ENCODE measurements at places on chromosomes 12 and 14.

DNA sequence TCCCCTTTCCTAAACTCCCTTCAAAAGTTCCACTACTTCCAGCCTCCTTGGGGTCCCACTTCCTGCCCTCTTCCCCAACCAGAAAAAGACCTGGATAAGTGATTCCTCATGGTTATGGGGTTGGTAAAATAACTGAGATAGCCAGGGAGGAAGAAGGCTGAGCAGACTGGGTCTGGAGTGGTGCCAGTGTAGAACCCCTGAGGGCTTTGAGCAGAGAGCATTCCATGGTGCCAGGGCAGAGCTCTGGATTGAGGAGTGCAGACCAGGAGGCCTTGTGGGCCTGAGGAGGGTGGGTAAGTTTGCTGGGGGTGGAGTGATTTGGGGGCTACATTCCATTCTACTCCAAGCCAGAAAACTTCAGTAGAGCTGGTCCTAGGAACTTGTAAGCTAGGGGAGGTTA, 9.5 kb upstream of the CISTR start:
- no peak for DNase-seq

DNA sequence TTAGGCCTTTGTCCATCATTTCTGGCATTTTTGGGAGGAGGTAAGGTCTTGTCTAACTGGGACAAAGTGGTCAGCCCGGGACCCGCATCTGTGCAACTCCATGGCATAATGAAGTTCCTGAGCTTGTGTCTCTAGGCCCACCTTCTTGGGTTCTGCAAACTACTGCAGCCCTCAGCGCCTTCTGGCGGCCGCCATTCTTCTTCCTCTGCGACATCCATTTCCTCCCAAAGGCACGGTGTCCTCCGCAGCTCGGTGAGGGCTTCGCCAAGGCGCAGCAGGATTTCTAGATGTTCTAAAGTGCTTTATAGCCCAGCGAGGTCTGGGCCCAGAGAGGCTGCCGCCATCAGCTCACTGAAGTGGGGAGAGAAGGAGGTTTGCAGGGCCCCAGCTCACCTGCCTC, 134.4 kb upstream of the OR4E1 start:
- no peak for DNase-seq

DNA sequence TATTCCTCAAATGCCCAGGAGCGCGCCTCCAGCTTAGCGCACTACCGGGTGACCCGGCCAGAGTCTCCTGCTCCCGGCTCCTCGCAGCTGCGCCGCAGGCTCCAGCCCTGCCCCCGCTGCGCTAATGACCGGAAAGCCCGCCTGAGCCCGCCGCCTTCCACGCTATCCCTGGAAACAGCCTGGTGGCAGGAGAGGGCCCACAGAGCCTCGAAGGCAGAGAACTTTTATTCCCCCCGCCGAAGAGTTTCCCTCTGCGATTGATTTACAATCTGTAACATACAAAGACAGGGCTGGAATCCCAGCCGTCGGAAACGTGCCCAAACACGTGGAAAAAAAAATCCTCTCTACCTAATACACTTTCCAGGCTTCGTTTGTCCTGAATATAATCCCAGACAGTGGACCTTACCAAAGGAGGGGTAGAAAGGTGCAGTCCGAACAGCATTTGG, 1.5 kb downstream of the COL2A1 start:
- DNase-seq, result no peak

- DNase-seq, result no peak
Observed at GRCh38 chr12:120767071-120768024, 41.7 kb downstream of the ACADS start.

- no peak for DNase-seq
Observed at GRCh38 chr14:79555429-79555828, 655.9 kb downstream of the DIO2 start.

GRCh38 chr12:25502596-25502995, 50.5 kb downstream of the LMNTD1 start:
- no peak for DNase-seq

DNA sequence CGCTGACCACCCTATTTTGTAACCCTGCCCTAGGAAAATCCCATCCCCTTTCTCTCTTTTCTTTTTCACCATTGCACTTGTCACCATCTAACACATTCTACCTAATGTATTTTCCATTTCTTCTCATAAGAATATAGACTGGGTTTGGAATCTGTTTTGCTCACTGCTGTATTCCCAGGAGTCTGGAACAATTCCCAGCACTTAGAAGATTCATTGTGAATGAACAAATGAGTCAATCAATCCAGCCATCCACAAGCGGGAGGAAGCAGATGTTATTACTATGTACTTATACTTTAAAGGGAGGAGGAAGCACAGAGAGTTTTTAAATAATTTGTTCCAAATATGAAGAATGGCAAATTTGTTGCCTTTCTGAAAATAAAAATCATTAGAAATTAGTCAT, 142.1 kb downstream of the KIF21A start:
- no peak for DNase-seq

- DNase-seq, result peak; percentile 55
Observed at GRCh38 chr14:96501217-96501739, 904 bp upstream of the PAPOLA start.

GRCh38 chr14:63938198-63939005, 85.6 kb downstream of the SYNE2 start:
- no peak for DNase-seq

- no peak for DNase-seq
Observed at GRCh38 chr14:51638071-51638944, 13.4 kb upstream of the FRMD6 start.

DNA sequence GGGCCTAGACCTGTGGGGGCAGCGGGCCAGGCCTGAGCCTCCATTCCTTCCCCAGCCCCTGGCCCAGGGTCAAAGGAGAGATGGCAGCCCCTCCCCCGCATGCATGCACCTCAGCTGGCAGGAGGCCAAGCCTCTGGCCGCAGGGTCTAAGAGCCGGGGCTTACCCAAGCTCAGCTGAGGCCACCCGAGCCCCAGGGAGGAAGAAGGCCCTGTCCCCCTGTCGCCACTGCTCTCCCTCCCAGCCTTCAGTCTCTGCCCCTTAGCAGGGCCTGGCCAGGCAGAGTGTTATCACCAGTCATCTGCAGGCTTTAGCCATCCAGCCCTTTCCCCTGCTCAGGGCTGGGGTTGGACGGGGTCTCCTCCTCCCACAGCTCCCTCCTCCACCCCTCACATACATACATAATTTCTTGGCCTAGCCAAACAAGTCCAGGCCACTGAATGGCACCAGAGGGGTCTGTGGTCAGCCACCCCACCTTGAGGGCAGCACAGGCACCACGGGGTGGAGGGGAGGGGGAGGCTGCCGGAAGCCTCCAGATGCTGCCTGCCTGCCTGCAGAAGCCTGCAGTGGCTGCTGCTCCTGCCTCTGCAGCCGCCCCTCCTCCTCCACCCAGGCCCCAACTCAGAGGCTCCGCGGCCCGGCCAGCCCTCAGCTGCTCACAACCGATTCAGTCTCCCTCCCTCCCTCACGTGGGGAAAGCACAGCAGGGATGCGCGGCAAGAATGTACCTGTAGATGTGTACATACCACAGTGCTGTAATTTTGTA, 22.8 kb downstream of the RAB35 start:
- no peak for DNase-seq

- no peak for DNase-seq
Observed at GRCh38 chr12:96879301-96879700, 27.8 kb upstream of the NEDD1 start.

- DNase-seq, result peak; percentile 70
Observed at GRCh38 chr14:100384819-100385813, 62.0 kb downstream of the SLC25A47 start.

DNA sequence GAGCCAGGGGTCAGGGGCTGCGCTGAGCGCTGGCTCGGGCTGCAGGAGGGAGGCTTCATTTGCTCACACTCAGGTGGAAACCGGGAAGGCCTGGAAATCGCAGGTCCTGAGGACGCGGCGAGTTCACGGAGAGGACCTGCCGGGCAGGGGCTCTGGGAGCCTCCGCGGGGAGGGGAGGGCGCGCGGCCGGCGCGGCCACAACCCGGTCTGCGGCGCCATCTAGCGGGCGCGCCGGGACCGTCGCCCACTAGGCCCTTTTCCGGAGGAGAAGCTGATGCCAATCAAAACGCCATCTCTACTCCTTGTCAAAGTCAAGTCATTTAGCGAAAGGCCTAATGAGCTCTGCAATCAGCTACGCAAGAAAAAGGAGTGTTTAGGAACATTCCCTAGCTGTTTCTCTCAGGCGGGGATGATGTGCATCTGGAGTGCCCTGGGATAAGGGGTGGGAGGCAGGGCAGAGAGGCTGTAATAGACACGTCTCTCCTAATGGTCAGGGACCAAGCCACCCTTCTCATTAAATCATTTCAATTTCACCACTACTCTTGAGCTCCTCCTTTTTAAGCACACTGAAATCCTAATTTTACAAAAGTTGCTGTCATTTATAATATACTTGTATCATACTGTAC, 885.8 kb upstream of the TMEM132C start:
- peak; percentile 51 for DNase-seq

- no peak for DNase-seq
Observed at GRCh38 chr12:122028165-122028904, 6.7 kb downstream of the BCL7A start.

DNA sequence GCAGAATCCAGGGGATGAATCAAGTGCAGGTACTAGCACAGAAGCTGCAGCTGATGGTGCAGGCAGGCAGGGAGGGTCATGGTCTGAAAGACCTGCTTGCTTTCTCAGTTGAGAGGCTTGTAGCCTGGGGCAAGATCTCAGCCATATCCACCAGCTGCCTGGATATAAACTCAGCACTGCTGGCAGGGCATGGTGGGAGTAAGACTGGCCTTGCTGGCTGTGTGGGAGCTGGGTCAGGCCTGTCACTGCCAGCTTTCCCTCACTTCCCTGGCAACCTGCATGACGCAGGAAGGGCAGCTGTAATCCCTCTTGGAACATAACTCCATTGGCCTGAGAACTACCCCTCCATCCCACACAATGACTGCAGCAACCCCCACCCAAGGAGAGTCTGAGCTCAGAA, 230.1 kb downstream of the ANO6 start:
- DNase-seq, result no peak

- peak; percentile 4 for DNase-seq
Observed at GRCh38 chr12:46124132-46124847, 133.9 kb upstream of the SCAF11 start.

- no peak for DNase-seq
Observed at GRCh38 chr14:86066651-86067050, 536.7 kb downstream of the FLRT2 start.

DNA sequence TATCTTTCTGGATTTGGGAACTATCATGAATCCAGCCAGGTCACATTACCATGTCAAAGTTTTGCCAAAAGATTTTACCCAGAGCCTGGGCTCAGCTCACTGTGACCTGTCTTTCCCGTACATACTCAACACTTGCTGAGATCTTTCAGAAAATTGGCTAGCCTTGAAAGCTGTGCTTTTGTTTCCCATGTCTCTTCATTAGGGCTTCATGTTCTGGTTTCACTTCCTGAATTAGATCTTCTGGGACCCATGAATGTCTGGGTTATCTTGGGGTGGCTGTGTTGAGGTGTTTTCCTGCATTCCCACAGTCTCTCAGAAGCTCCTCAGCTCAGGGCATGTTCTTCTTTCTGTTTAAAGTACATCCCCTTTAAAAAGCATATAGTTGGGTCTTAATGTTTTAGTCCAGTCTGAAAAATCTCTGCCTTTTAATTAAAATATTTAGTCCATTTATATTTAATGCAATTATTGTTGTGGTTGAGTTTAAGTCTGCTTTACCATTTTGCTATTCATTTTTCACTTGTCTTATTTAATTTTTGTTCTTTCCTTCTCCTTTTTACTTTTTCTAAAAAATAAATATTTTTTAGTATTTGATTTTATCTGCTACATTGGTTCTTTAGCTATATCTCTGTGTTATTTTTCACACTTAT, 242.7 kb downstream of the VRK1 start:
- DNase-seq, result no peak

DNA sequence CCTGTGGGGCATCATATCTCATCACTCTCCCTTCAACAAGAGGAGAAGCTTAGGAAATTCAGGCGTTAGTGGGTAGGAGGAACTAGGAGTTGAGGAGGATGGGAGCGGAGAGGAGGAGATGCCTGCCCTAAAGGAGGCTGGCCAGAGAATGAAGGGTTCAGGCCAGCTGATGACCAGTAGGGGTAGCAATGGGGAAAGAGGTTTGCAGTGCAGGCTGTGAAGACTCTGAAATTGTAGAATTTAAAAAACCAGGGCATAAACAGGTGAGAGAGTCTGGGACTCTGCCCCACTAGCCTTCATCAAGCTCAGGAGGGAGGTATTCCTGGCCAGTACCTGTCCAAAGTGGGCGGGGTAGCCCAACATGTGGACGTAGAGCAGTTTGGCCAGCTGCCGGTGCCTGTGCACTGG, 809 bp downstream of the AP1G2 start:
- DNase-seq, result no peak

- DNase-seq, result no peak
Observed at GRCh38 chr12:60630796-60631195, 1035.0 kb downstream of the SLC16A7 start.

GRCh38 chr12:20800160-20800559, 10.3 kb upstream of the SLCO1B3 start:
- no peak for DNase-seq

- DNase-seq, result peak; percentile 58
Observed at GRCh38 chr12:3973973-3974644, 100.9 kb upstream of the PARP11 start.

Measured in hematopoietic multipotent progenitor cell treated with erythropoietin and hydrocortisone succinate and interleukin-3 and kit ligand, for 6 days (in vitro differentiated cells).